Fibroblast of skin of left biceps (primary cell): ENCODE measurements at places on chromosomes 6 and 20.

- DNase-seq, result no peak
Measured at GRCh38 chr6:31587791-31588777, 2.0 kb downstream of the LST1 start.

- peak; percentile 13 for DNase-seq
Measured at GRCh38 chr6:39357998-39358686, 35.6 kb upstream of the KCNK16 start.

- DNase-seq, result peak; percentile 11
Measured at GRCh38 chr6:88804701-88805100, 158.7 kb downstream of the RNGTT start.

- DNase-seq, result no peak
Measured at GRCh38 chr20:53503517-53503919, 90.1 kb downstream of the ZNF217 start.

DNA sequence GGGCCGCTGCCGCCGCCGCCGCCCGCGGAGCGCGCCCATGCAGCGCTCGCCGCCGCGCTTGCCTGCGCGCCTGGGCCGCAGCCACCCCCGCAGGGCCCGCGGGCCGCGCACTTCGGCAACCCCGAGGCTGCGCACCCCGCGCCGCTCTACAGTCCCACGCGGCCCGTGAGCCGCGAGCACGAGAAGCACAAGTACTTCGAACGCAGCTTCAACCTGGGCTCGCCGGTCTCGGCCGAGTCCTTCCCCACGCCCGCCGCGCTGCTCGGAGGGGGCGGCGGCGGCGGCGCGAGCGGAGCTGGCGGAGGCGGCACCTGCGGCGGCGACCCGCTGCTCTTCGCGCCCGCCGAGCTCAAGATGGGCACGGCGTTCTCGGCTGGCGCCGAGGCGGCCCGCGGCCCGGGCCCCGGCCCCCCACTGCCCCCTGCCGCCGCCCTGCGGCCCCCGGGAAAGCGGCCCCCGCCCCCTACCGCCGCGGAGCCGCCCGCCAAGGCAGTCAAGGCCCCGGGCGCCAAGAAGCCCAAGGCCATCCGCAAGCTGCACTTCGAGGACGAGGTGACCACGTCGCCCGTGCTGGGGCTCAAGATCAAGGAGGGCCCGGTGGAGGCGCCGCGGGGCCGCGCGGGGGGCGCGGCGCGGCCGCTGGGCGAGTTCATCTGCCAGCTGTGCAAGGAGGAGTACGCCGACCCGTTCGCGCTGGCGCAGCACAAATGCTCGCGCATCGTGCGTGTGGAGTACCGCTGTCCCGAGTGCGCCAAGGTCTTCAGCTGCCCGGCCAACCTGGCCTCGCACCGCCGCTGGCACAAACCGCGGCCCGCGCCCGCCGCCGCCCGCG, 730 bp downstream of the INSM1 start:
- DNase-seq, result no peak

GRCh38 chr6:89412071-89413005, at the start of gene RRAGD:
Gene RRAGD (minus strand): TSS chr6:89412273. CDS start chr6:89411993, 280 bp downstream.
- no peak for DNase-seq

DNA sequence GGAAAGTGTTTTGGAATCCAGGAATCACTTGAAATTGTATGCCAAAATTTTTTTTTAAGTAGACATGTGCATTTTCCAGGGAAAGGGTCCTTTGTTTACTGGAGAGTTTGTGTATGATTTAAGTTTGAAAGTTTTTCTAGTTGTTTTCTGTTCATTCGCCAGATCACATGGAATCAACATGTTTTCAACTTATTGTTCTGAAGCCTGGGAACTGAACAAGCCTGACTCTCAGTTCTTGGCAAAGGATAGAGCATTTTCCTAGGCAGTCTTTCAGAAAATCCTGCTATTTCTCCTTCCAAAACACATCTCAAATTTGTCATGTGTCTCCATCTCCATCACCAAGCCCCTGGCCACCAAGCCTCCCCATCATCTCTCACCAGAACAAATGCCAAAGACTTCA, 374.8 kb downstream of the MAFB start:
- no peak for DNase-seq

- no peak for DNase-seq
Measured at GRCh38 chr6:147238906-147239305, 34.7 kb downstream of the STXBP5 start.

DNA sequence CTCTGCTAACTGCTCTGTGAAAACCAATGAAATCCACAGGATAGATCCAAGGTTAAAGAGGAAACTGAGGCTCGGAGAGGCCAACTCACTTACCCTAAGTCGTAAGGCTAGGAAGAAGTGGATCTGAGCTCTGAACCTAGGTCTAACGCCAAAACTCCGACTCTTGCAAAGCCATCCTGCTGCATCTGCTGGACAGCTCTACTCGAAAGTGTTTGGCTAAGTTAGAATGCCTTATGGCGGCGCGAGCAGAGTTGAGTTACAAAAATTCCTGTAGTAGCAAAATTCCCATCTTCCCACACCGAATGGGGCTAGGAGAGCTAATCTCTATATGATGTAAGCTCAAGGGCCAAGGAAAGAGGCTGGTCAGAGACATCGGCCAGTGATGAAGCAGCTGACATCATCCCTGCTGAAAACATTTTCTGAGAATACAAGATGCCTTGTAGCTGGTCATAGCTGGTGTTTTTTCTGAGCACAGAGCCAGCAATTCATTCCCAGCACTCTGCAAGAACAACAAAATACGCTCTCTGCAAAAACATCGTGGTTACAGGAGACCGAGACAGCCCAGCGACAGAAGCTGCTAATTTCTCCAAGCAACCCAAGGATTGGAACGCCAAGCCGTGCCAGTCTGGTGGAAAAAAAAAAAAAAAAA, 1.8 kb downstream of the SPATA2 start:
- no peak for DNase-seq

DNA sequence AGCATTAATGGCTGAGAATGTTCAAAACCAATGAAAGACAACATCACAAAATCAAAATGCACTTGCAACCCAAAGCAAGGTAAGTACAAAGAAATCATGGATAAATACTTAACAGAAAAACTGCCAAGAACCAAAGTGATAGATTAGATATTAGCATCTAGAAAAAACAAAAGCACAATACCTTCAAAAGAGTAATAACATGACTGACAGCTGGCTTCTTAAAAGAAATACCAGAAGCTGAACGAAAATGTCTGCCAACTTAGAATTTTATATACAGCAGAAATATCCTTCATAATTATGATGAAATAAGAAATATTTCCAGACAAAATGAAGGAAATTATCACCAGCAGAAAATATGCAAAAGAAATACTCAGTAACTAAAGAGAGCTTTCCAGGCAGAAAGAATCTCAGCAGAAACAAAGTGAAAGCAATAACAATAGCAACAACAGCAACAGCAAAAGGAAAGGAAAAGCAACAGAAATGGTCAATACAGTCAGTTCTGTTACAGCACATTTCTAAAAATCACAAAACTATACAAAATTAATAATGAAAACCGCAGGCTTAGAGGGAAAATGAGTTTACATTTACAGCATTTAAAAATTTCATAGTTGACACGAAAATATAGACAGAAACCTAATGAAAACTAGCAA, 121.5 kb upstream of the MAN1A1 start:
- no peak for DNase-seq

GRCh38 chr20:52056203-52057062, 135.1 kb downstream of the ZFP64 start:
- DNase-seq, result peak; percentile 88

DNA sequence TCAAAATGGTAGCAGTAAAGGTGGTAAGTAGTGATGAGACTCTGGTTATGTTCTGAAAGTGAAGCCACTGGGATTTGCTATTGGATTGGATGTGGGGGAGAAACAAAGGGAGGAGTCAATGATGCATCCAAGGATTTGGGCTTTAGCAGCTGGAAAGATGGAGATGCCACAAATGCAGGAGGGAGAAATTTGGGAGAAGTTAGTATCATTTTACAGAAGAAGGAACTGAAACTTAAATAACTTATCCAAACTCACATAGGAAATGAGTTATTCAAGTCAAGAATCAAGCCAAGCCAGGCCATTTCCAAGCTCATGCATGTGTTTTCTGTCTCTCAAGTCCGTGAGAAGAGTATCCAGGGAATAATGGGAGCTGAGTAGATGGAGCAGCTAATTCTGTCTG, 155.1 kb upstream of the TNFAIP3 start:
- no peak for DNase-seq

- no peak for DNase-seq
Measured at GRCh38 chr6:44255105-44255808, 2.1 kb downstream of the SLC35B2 start.

DNA sequence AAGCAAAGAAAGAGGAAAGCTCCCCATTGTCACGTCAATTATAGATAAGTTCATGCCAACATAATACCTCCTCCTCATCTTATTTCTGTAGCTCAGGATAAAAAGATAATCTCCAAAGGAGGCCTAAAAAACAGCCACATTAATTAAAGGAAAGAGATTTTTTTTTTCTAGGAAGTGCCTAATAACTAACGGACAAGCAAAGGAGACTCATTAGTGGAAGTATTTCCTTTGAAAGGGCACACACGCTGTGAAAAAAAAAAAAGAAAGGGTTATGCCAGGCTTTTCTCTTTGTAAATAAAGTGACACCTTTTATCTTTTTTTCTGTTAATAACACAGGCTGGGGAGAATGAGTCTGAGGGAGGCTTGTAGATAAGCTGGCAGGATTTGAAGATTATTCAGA, 55.7 kb downstream of the PCSK2 start:
- no peak for DNase-seq
